ENCODE measurements at places on chromosomes 7 and 10.
A peak's percentile ranks its signal among the peaks of the same experiment; 100 is the strongest.

- DNase-seq: peak; percentile 6
These were observed 175.0 kb downstream of the CTNNA3 start for GRCh38 chr10:67520924-67521520.

- no peak for DNase-seq
These were observed 40.9 kb upstream of the ATRNL1 start for GRCh38 chr10:115052226-115052625.

DNA sequence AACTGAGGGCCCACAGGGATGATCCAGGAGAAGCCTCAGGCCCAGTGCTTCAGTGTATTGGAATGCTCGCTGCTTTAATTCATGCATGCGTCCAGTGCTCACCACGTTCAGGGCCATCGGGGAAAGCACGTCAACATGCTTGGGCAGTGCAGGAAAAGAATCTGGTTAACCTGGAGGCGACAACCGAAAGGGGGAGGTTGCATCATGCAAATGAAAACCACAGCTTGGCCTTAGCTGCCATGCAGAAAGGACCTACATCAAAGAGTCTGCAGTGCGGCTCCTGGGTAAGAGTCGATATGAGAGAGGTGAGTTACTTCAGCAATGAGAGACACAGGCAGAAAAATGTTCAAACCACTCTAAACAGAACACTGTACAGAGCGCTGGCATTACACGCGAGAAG, 440.1 kb downstream of the KCNMA1 start:
- DNase-seq: no peak

DNA sequence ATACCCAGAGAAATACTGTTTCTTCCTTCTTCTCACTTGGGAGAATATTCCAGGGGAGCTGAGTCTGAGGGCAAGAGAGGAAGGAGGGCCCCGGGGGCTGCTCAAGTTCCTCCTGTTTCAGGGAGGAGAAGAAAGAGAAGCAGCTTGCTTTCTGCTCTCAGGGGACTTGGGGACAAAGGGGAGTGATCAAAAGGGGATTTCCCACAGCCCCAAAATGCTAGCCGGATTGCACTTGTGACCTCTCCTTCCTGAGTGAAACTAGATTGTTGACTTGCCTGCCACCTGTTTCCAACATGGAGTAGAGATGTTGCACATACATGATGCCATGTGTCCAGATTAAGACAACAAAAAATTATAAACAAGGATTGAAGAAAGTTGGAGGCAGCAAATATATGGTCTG, 28.7 kb upstream of the PDCD4 start:
- DNase-seq: no peak

DNA sequence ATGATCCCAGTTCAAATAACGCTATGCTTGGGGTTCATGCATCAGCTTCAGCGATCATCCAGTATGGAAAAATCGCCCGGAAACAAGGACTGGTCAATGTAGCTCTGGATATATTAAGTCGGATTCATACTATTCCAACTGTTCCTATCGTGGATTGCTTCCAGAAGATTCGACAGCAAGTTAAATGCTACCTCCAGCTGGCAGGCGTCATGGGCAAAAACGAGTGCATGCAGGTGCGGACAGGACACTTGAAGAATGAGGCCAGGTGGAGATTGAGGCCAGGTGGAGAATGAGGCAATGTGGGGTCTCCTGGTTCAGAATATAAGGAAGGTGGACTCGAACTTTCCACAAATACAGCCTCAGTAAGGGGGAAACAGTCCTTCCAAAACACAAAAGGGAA, 105.8 kb downstream of the TRRAP start:
- no peak for DNase-seq

GRCh38 chr10:76352300-76352699, 920.9 kb downstream of the LRMDA start:
- DNase-seq: no peak
